ENCODE measurements at places on chromosomes 6 and 20.

DNA sequence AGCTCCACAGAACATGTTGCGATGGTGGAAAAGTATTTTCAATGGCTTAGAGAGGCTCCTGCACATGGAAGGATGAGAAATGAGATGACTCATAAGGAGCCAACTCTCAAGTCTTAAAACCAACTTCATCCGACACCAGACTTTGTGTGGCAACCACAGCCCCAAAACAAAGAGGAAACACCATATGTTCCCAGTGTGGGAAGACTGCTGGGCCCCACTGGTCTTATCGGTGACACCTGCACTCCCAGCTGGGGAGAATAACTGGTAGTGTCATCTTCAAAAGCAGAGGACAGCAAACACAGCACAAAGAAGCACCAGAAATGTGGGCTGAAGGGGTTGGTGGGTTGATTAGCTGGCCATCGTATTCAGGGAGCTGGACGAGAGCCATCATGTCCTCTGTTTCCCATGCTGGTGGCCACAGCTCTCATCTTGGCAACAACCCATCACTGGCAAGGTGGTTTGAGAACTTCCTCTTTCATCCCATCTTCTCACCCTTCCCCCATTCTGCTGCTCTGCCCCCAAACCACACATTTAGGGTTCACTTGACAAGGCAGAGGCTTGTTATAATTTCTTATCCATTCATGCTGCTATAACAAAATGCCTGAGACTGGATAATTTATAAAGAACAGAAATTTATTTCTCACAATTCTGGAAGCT is 46.0 kb upstream of the TASP1 start:
- DNase-seq, result no peak

- no peak for DNase-seq
Observed at GRCh38 chr6:52572536-52572935, 4.3 kb downstream of the TRAM2 start.

DNA sequence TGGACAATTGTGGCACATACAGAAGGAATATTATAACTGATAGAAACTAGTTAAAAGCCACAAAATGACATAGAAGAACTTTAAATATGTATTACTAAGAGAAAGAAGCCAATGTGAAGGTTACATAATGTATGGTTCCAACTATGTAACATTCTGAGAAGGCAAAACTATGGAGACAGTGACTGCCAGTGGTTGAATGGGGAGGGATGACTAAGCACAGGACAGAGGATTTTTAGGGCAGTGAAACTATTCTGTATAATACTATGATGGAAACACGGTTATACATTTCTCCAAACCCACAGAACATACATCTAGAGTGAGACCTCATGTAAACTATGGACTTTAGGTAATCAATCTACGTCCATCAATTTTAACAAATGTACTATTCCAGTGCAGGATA is 22.4 kb downstream of the SYNCRIP start:
- no peak for DNase-seq

- no peak for DNase-seq
Observed at GRCh38 chr6:28000351-28001045, 43.5 kb downstream of the OR2B6 start.

GRCh38 chr20:62159839-62160238 is 16.3 kb downstream of the SS18L1 start:
- DNase-seq, result peak; percentile 59

- DNase-seq, result no peak
Observed at GRCh38 chr6:35426074-35426473, 26.1 kb upstream of the FANCE start.

GRCh38 chr20:47361057-47361915 is 4.8 kb upstream of the ZMYND8 start:
- peak; percentile 46 for DNase-seq
